ENCODE measurements at places on chromosomes 16 and 17. TPM values are rescaled to one million over a fixed set of nuclear protein-coding genes. Genes with fewer than 3 reads are reported as not detected.

Gene KRT25
- total RNA-seq = 0.05 TPM

Gene SNX11
- 13.0 TPM for total RNA-seq

Gene TBC1D26
- not detected for total RNA-seq

- no peak for DNase-seq
These were observed 226.7 kb upstream of the MYOCD start for GRCh38 chr17:12438813-12439586.

DNA sequence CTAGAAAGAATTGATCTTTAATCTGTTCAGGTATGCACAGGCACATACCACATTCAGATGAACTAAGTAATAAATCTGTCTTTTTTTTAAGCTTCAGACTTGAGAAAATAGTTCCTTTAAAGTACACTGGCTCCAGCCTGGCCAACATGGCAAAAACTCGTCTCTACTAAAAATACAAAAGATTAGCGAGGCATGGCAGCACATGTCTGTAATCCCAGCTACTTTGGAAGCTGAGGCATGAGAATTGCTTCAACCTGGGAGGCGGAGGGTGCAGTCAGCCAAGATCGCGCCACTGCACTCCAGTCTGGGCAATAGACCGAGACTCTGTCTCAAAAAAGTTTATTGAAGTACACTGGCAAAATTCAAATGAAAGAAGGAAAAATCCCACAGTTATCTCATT, 111.0 kb upstream of the NETO2 start:
- DNase-seq = no peak

Gene ZNF652
- 36.0 TPM for total RNA-seq

DNA sequence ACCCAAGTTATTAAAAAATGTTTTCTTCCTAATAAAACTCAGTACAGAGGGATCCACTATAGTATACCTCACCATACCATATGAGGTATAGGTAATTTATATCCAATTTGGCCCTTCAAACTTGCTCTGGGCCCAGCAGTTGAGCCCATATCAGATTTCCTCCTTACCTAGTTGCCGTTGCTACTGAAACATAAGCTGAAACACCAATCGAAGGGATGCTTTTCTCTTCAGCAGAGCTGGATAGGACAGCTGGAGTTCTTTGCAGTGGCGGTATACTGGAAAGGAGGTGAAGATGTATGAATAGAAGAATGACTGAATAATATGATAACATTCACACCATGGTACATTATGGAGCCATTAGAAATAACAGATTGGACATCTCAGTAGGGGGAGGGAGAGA, 42.7 kb downstream of the TNRC6C start:
- DNase-seq = no peak

DNA sequence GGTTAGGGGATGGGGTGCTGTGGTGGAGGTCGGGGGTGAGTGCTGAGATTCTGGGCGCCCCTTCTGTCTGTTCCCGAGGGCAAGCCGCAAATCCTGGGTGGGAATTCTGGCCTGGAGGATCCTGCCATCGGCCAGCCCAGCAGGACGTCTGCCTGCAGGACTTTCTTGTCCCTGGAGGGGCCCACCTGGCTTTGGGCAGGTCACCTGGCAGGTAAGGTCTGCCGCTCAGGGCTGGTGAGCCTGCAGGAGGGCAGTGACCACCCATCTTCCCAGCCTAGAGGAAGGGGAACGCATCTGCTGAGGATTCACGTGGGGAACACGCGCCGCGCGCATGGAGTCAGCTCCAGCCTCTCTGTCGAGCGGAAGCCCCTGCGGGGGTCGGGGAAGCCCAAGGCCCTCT, 5.4 kb downstream of the RNF222 start:
- no peak for DNase-seq
